ENCODE measurements at places on chromosomes 3 and 15. TPM values are rescaled to one million over a fixed set of nuclear protein-coding genes. Genes with fewer than 3 reads are reported as not detected.

ALPK3 gene
- 0.27 TPM for total RNA-seq

TRANK1 gene
- total RNA-seq, result 0.56 TPM

SYNM gene
- 4.3 TPM for total RNA-seq

RLBP1 gene
- total RNA-seq, result 0.17 TPM

CNTN3 gene
- 29.8 TPM for total RNA-seq

CCDC13 gene
- total RNA-seq, result 0.50 TPM

POPDC2 gene
- total RNA-seq, result 1.0 TPM

VWA5B2 gene
- total RNA-seq, result 0.19 TPM

ZNF502 gene
- total RNA-seq, result 7.3 TPM

AMT gene
- total RNA-seq, result 1.2 TPM

ZNF774 gene
- total RNA-seq, result 11.3 TPM

CPNE4 gene
- total RNA-seq, result 1.5 TPM

STRIT1 gene
- not detected for total RNA-seq

SPESP1 gene
- total RNA-seq, result not detected

PRTG gene
- 4.3 TPM for total RNA-seq

HOMER2 gene
- total RNA-seq, result 22.9 TPM
